ENCODE measurements at places on chromosomes 3 and 15.

DNA sequence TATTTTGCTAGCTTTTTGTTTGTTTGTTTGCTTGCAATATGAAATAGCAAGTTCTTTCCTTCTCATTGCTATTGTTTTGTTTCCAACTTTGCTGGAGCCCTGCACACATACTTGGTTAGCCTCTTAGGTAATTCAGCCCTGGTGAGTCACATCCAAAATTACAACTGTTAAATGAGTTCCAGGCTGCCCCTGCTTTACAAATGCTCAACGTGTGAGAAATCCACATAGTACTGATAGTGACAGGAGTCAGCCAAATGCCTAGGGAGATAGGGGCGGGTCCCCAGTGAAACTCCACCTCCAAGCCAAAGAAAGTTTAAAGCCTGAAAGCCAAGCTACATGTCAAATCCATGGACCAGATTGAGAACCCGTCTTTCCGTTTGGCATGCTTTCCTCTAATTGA, 81.3 kb upstream of the RNF7 start:
- no peak for DNase-seq

- DNase-seq, result peak; percentile 53
Measured at GRCh38 chr15:44535523-44536301, 1.2 kb upstream of the EIF3J start.

- no peak for DNase-seq
Measured at GRCh38 chr3:77873598-77873997, 833.7 kb downstream of the ROBO2 start.

GRCh38 chr3:8500989-8501370, 643 bp upstream of the LMCD1 start:
- no peak for DNase-seq

- DNase-seq, result no peak
Measured at GRCh38 chr3:169145540-169146178, 517.9 kb downstream of the MECOM start.

- no peak for DNase-seq
Measured at GRCh38 chr15:38226608-38227266, 25.9 kb upstream of the SPRED1 start.

- no peak for DNase-seq
Measured at GRCh38 chr15:25718169-25718536, 145.0 kb downstream of the ATP10A start.

- no peak for DNase-seq
Measured at GRCh38 chr3:106276151-106276550, 407.3 kb upstream of the CBLB start.

- no peak for DNase-seq
Measured at GRCh38 chr15:77613814-77614213, 18.9 kb downstream of the LINGO1 start.

GRCh38 chr15:83193721-83194120, 13.9 kb downstream of the HDGFL3 start:
- no peak for DNase-seq

- DNase-seq, result peak; percentile 92
Measured at GRCh38 chr3:52123106-52123725, 31.0 kb downstream of the POC1A start.

DNA sequence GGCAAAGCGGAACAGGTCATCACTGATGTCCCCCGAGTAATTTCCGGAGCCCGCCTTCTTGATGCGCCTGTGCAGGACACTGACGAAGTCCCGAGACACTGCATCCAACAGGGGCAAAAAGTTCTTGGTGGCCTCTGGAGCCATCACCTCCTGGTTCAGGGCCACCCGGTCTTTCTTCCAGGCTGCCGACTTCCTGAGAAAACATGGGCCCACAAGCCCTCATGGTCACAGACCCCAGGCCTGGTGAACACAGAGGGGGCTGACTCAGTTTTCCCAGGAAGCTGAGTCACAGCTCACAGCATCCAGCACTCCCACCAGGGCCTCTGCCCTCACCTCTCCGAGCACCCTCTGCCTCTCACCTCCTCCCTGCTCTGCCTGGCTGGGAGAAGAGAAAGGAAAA, 22.4 kb downstream of the CYP11A1 start:
- DNase-seq, result no peak

GRCh38 chr15:99445272-99445850, 120.4 kb upstream of the MEF2A start:
- peak; percentile 44 for DNase-seq

DNA sequence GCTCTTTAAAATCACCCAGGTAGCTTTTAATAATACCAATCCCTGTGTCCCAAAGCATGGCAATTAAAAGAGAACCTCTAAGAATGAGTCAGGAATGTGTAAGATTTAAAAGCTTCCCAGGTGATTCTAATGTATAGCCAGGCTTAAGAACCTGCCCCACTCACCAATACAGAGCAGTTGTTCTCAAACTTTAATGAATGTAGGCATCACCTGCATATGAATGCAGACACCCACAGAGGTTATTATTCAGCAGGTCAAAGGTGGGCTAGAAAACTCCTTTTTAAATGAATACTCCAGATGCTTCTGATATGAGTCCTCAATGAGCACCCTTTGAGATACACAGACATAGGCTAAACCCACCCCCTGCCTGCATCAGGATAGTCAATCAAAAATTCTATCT, 298.1 kb upstream of the KCNMB2 start:
- no peak for DNase-seq

GRCh38 chr3:36957862-36958686, 13.2 kb upstream of the TRANK1 start:
- DNase-seq, result no peak

GRCh38 chr3:165195241-165195639, 944 bp downstream of the SLITRK3 start:
- DNase-seq, result no peak

- no peak for DNase-seq
Measured at GRCh38 chr3:104908761-104909160, 457.9 kb upstream of the ALCAM start.

DNA sequence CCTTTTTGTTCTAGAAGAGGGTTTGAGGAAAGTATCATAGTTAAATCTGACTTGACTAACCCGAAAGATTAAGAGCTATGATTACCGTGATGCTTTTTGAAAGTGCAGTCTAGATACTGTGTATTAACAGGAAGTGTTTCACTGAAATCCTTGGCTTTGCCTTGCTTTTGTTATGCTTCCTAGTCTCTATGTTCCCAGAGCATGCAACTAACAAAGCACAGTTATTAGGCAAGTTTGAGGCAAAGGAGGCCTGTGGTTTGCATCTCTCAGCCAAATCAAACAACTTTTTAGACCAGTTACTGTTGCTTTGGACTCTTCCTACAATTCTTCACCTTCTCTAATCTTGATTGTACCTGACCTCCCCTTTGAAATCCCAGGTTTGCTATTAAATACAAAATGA, 3.9 kb downstream of the LXN start:
- DNase-seq, result no peak

GRCh38 chr15:82643992-82644391, 3.2 kb downstream of the CPEB1 start:
- no peak for DNase-seq

- DNase-seq, result no peak
Measured at GRCh38 chr3:132655471-132655870, 4.1 kb downstream of the ACAD11 start.

GRCh38 chr3:107660306-107660976, 137.7 kb downstream of the BBX start:
- DNase-seq, result no peak

- no peak for DNase-seq
Measured at GRCh38 chr3:135082706-135083105, 287.6 kb downstream of the EPHB1 start.

DNA sequence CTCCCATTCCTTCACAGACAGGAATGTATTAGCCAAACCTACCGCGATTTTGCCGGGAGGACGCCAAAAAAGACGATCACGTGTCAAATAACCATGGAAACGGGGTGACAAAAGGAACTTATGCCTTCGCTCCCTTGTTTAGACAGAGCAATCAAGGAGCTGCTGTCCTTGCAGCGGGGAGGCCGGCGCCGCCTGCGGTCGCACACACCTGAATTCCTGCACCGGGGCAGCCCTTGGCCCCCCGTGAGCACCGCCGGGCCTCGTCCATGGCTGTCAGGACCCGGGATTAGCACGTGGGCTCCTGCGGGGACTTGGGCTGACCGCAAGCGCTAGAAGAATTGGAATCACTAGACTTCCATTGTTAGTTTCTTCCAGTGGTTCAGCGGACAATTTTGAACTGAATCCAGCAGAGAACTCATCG, 193.1 kb downstream of the SHQ1 start:
- DNase-seq, result no peak

DNA sequence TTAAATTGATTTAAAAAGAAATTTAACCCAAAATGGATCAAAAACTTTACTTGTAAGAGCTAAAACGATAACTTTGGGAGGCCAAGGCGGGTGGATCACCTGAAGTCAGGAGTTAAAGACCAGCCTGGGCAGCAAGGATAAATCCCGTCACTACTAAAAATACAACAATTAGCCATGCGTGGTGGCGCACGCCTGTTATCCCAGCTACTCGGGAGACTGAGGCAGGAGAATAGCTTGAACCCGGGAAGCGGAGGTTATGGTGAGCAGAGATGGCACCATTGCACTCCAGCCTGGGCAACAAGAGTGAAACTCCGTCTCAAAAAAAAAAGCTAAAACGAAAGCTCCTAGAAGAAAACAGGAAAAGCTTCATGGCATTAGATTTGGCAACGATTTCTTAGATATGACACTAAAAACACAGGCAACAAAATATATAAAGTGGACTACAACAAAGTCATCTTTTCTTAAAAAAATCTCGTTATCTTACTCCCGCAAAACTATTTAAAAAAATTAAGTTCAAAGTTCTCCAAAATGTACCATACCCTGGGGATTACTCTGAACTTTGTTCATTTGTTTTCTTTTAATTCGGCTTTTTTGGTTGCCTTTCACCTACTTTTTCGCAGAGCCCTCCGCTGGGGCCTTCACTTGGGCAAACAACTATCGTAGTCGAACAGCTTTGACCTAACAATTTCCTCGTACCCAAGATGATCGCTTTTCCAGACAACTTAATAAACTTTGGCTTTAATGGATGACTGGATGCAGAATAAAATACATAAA, 2.9 kb downstream of the HDDC3 start:
- DNase-seq, result no peak

- DNase-seq, result no peak
Measured at GRCh38 chr3:190088890-190089289, 31.8 kb downstream of the P3H2 start.

DNA sequence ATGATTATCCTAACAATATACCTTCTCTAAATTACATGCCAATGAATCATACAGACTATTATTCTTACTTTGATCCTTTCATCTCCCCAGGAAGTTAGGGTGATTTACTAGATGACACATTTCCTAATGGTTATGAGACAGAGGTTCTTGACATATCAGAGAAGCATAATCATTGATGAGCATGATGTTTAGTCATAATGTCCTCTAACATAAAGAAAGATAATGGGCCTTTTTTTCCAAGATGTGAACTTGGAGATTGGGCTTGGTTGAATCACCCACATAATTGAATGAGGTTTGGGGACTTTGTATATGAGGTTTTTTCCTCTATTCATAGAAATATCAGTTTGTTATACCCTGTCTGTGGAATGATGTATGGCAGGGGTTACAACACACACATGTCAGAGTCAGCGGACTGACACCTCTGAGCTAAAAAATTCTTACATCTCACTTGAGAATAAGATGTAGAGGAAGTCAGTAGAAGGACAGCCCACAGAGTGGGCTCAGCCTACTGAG, 69.7 kb upstream of the DCBLD2 start:
- no peak for DNase-seq

DNA sequence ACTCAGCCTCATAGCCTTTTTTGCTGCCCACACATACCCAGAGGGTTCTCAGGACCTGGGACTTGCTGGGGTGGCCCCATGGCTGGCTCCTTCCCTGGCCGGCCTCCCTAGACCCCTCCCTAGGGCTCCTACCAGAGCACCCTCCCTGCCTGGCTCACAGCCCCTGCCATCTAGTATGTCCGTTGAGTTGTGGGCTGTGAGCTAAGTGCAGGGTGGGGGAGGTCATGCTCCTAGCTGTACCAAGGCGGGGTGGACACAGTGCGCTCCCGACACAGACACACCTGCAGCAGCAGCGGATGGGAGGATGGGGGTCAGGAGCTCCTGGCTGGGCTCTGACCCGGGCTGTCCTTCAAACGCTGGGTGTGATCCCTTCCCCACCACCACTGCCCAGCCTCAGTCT, 41.6 kb downstream of the HMCES start:
- DNase-seq, result no peak

- no peak for DNase-seq
Measured at GRCh38 chr15:48343865-48344264, 12.6 kb downstream of the DUT start.

DNA sequence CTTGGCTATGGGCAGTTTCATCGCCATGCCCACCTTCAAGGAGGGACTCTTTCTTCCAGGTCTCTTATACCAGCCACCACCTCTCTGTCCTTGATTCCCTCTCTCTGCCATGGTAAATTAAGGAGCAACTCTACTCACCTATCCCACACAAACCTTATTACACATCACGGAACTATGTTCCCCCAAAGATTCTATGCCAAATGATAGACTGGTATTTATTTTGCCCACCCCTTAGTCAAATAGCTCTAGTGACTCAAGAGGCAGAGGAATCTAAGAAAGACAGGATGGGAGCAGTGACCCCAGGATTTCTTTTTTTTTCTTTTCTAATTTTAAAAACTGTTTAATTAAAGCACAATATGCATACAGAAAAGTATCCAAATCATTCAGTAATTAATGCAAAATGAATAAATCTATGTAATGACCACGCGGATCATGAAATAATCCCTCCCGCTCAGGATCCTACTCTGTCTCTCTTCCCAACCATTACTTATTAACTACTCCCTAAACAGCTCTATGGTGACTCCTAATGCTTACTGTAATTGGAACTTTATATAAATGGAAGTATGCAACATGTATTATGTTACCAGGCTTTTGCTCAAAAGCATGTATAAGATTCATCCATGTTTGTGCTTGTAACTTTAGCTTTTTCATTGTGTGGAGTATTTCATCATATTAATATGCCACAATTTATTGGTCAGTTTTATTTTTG, 410.8 kb upstream of the RASGRP1 start:
- no peak for DNase-seq

DNA sequence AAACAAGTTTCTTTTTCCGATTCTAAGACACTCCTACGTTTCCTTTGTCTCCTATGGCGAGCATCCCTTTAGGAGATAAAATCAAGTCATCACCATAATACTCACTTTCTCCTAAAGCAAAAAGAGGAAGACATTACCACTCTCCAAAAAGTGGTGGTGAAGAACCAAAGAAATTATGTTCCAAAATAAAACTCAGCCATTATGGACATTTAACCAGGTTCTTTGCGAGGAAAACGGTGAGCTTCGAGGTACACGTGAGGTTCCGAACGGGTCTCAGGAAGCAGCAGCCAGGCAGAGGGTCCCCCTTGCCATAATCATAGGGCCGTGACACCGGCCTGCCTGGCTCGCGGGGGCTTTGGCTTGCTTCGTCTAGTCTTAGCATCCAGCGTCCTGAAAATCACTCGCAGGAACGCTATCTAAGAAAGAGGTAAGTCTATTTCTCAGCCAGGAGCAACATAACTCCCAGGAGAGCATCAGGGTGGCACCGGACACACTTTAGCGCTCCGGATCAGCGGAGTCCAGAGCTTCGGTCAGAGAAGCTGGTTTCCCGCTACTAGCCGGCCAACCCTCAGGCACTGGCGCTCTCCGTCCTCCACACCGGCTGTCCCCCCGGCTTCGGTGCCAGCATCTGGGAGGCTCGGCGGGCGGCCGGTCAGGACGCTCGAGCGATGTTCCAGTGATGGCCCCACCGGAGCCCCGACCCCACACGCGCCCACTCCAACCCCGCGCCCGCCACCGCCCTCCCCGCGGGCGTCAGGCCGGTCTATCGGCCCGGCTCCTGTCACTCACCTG, 581 bp downstream of the IP6K1 start:
- DNase-seq, result no peak

- no peak for DNase-seq
Measured at GRCh38 chr15:89654847-89655805, at the start of gene KIF7. TSS of gene KIF7 (minus strand) at chr15:89655467. CDS start at chr15:89652930, 2,537 bp downstream.

Data from osteocyte (in vitro differentiated cells).